ENCODE measurements at places on chromosomes 13 and 19. TPM values are rescaled to one million over a fixed set of nuclear protein-coding genes. Genes with fewer than 3 reads are reported as not detected.

DNA sequence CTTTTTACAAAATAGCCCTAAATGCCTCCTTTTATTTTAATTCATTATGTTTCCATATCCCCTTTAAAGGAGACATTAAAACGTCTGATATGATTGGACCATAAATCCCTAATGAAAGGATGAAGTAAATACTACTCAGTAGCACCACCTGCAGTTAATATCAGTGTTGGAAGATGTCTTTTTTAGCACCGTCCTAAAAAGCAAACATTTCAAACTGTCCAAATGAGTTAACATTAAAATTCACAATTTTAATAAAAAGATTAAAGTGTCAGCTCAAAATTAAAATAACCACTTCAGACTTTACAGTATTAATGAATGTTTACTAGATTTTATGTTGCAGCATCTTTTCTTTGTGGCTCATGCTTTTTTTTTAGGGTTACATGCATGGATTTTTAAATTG lies 12.3 kb downstream of the ZNF507 start:
- no peak for DNase-seq

DNA sequence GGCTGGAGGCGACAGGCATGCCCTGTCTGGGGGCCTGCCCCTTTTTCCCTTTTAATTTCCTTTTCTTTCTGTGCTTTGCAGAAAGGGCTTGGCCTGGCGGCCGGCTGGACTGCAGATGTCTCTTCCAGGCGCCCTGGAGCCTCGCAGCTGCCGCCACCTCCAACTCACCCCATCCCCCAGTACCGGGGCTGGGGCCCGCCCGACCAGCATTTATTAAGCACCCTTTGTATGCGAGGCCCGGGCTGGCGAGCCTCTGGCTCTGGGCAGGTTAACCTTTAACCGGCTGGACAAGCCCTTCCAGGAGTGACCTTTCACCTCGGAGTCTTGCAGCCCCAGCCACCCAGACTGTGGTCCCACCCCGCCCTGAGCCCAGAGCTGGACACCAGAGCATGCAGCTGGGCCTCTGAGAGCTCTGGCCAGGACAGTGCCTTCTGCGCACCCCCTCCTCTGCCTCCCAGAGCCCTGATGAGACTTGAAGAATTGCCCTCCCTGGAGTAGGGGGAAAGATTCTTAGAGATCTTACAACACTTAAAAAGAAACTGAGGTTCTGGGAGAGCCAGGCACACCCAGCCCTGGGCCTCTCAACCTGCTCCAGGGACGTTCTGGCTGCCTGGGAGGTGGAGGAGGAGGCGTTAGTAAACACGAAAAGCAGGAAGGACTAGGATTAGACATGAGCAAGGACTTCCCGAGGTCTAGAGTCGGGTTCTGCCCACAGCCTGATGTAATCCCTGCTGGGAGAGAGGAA lies 1.1 kb upstream of the NR2F6 start:
- DNase-seq, result no peak

SPRY2 gene
- total RNA-seq, result 19.5 TPM

BRCA2 gene
- 24.1 TPM for total RNA-seq

All from GM12878 (cell line).